ENCODE measurements at places on chromosomes 2 and 18.
A peak's percentile ranks its signal among the peaks of the same experiment; 100 is the strongest.

DNA sequence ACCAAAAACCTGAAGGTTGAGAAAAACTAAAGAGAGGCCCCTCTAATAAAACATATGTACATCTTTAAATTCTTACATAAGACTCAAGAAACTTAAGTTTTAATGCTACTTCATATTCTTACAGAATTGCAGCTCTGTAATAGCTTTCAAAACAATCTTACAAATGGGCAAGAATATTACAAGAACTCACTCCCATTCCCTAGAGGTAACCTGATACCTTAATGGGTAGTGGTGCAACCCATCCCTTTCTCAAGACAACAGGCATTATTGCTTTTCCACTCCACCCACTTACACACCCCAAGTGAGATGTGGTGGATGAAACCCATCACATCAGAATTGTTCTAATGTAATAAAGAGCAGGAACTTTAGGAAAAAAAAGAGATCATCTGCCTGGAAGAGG lies 103.7 kb downstream of the RBMS1 start:
- no peak for DNase-seq

- no peak for DNase-seq
Observed at GRCh38 chr2:205768341-205768740, 86.0 kb downstream of the NRP2 start.

- DNase-seq: no peak
Observed at GRCh38 chr18:29930231-29930630, 1112.3 kb downstream of the DSC3 start.

GRCh38 chr2:181348107-181348837 lies 108.9 kb upstream of the ITGA4 start:
- peak; percentile 10 for DNase-seq

DNA sequence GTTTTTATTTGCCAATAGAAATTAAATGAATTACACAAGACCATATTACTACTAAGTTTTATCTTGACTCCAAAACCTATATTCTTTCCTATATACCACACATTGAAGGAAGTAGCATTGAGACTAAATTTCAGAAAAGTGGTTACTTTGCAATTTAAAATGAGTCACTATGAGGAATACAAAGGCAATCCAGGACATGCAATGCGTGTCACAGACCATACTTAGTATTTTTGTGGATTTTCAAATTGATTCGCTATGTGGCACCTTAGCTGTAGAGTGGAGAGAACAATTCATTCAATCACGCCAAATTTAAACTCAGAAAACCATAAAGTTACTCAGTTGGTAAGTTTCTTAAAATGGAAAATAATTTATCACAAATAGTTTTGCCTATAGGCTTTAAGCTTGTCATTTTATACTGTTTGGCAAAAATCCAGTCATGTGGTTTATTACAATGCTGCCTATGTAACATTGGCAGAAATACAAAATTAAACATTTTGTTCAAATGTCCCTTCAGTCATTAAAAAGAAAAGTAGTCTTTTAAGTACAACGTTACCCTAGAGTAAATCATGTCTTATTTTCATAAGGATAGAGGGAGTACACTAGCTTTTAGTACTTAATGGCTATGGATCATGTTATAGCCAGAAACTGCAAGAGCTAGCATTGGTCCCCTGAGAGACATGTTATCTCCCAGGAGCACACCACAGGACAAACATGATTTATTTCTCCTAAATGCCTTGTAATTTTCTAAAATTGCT lies 222.8 kb upstream of the CDH7 start:
- DNase-seq: no peak

Measured in activated CD8-positive, alpha-beta T cell treated with anti-CD3 and anti-CD28 coated beads for 36 hours (primary cell).